Stimulated activated CD4-positive, alpha-beta T cell treated with anti-CD3 and anti-CD28 coated beads, TNF-alpha, amount 100 ng/mL, for 4 hours (primary cell): ENCODE measurements at places on chromosomes 4 and X.

DNA sequence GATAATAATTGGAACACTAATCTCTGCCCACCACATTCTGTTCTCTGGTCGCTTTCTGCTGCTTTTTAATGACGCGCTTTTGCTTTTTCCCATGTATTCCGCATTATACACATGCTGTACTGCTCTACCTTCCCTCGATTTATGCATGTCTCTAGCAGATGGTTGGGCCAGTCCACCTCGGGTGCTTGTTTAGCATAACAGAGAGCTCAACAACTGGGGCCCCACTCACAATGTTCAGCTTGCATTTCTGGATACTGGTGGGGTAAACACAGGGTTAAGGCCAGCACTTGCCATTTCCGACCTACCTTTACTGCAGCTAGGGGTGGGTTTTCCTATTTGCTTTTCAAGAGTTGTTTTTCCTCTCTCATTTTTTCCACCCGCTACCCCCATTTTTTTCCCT, 255.8 kb downstream of the SOX3 start:
- DNase-seq: no peak

DNA sequence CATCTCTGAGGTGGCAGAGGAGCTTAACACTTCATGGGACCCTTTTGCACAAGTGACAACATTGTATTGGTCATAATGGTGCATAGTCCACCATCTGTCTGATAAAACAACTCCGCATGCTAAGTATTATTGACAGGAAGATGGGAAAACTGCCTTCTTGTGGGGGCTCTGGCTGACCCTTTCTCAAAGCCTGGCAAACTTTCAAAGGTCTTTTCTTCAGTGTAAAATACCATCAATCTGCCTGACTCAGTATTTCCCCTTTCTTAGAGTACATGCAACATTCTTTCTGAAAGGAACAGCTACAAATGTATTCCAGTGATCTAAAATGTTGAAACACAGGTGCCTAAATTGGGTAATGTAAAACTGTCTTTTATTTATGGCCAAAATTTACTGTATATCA, 89.1 kb downstream of the NAA11 start:
- no peak for DNase-seq

GRCh38 chr4:173130687-173131086, 37.9 kb upstream of the GALNT7 start:
- DNase-seq: no peak

GRCh38 chr4:48315728-48316630, 25.4 kb upstream of the SLAIN2 start:
- DNase-seq: no peak

DNA sequence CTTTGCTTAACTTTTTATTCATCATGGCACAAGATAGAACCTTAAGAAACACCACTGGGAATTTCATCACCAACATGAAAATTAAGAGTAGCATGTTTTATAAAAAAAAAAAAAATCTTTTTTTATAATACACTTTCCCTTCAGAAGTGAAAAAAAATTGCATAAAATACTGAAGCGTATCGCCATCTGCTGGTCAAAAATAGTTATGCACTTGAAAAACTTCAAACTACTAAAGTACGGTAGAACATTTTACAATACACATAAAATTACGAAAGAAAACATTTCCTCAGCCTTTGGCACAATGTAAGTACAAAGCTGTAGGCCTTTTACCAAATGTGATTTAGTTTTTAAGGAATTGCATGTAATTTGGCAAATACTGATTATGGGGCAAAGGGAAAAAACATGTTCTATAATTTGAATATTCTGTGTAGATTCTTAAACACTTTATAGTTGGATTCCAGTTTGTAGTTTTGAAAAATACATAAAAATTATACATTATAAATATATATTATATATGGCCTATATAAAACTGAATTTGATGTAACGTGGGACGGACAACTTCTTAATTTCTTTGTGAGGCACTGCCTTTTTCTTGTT, 26.5 kb downstream of the HCCS start:
- no peak for DNase-seq

GRCh38 chr4:53605783-53606182, 14.5 kb upstream of the LNX1 start:
- DNase-seq: no peak

DNA sequence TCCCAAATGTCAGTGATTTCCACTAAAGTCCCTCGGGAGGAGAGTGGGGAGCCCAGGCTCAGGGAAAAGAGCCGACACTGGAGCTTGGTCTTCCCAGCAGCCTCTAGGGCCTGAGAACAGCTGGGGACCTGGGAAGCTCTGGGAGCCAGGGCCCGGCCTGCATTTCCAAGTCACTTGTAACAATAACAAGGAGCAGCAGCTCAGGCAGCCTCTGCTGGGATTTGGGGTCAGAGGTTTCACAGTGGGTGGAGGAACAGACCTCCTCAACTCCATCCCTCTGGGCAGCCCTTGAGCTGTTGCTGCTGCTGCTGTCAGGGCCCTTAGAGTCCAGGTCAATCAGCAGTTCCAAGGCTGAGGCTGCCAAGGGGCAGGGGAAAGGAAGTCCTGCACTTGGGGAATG, 11.1 kb downstream of the STARD8 start:
- DNase-seq: no peak

- DNase-seq: no peak
Measured at GRCh38 chr4:11698846-11699590, 270.3 kb upstream of the HS3ST1 start.

GRCh38 chr4:89196745-89197144, 85.4 kb downstream of the TIGD2 start:
- no peak for DNase-seq

DNA sequence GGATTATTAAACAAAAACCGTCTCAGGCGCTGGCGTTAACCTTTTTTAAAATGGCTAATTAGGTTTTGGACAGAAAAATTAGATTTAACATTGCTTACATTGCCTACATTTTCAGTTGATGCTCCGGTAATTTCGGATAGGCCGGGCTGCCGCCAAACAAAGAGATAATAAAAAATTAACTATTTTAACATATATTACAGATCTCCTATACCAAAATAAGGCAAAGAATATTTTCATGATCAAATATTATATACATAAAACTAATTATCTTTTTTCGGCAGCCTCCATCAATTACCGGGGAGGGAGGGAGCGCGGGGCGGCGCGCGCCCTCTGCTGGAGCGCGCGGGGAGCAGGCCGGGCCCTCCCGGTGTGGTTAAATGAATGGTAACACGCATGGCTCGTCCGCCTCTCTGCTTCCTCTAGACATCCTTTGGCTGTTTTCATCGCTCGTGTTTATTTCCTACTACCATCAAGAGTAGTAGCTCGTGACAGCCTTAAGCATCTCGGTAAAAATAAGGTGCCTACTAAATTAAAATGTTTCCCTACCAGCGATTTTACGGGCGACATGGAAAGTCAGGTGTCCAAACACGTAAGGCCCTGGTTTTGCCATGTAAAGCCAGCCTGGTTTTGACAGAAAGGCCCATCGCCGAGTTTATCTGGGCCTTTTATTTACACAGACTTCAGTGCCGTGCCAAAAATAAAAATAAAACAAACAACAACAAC, 52.4 kb upstream of the TMEM33 start:
- peak; percentile 20 for DNase-seq

DNA sequence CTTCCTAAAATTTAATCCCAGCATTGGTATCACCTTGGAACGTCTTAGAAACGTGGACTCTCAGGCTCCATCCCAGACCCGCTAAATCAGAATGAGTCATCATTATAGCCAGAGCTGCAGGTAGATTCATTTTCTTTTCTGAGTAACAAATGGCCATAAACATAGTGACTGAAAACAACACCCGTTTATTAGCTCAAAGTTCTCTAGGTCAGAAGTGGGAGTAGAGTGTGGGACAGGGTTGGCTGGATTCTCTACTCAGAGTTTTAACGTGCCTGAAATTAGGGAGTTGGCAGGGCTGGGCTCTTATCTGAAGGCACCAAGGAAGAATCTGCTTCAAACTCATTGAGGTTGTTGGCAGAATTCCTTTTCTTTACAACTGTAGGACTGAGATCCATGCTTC, 101.8 kb upstream of the C1QTNF7 start:
- no peak for DNase-seq

- no peak for DNase-seq
Measured at GRCh38 chr4:1236103-1236641, 12.8 kb downstream of the CTBP1 start.

DNA sequence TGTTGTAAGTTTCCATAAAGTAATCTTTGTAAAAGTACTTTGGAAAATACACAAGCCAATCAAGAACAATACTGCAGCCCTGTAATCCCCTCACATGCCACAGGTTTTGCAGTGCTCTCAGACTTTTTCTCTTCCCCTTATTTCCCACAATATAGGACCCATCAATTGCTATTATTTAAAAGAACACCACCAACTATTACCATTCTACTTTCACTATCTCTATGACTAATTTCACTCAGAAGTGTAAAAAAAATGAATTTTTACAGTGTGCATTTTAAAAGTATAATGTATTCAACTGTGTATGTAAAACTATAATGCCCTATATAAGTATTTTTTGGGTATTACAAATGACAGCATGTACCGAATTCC, 1.7 kb downstream of the ATP8A1 start:
- no peak for DNase-seq

- no peak for DNase-seq
Measured at GRCh38 chr4:103402198-103402597, 204.1 kb upstream of the CENPE start.

- no peak for DNase-seq
Measured at GRCh38 chr4:128298146-128298758, 10.6 kb upstream of the PGRMC2 start.

- peak; percentile 77 for DNase-seq
Measured at GRCh38 chr4:7803992-7804755, 135.5 kb downstream of the AFAP1 start.

DNA sequence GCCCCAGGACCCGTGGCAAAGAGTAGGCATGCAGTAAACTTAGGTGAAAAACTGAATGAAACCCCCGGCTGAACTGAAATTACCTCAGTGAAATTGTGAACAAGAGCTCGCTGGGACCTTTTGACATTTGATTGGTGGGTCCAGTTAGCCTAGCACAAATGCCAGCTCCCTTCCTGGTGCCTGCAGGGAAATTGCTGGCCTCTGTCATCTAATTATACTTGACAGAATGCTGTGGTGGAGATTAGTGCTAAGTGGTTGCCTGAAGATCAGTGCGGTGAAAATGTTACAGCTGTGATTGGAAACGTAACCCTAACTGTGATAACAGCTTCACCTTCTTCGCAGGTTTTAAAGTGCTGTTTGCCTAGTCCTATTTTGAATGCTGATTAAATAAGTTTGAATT, 43.0 kb downstream of the ADD1 start:
- DNase-seq: no peak

DNA sequence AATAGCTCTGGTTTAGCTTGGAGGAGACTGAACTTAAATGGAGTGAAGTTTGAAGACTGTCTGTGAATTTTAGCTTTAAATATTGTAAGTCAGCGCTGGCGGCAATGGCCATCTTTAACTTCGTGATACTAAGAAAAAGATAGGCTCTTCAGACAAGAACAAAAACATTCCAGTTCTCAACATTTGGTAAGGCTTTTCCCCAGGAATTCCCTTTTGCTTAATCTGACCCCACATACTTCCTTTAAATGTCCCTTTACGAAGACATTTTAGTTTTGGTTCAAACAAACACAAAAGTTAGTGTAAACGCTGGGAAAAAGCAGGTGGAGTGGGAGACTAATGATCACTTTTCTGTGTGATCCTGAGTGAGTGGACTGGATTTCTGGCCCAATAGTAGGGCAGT, 106.2 kb downstream of the MAML3 start:
- DNase-seq: no peak

GRCh38 chrX:110504947-110505346, 146.3 kb downstream of the RTL9 start:
- no peak for DNase-seq

DNA sequence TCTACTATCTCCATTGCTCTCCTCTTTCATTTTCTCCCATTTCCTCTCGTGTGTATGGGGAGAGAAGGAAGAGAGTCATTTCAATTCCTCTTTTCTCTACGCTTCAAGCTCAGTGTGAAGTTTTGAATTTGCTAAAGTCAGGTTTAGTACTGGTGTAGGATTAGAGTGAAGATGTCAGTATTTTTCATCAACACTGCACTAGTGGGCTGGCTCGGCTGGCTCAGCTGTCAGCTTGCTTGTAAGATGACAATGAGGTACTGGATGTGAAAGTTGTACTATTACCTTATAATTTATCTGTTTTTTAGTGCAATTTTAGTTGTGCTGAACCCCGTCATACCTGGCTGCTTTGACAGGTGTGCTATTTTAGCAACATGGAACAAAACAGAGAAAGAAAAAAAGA, 2.1 kb upstream of the SH2D1A start:
- no peak for DNase-seq
